ENCODE measurements at places on chromosomes 3 and 15.

- DNase-seq, result no peak
These were observed 210.8 kb downstream of the FMN1 start for GRCh38 chr15:32983679-32984078.

- no peak for DNase-seq
These were observed 100.5 kb downstream of the ATP8B4 start for GRCh38 chr15:50018491-50018890.

DNA sequence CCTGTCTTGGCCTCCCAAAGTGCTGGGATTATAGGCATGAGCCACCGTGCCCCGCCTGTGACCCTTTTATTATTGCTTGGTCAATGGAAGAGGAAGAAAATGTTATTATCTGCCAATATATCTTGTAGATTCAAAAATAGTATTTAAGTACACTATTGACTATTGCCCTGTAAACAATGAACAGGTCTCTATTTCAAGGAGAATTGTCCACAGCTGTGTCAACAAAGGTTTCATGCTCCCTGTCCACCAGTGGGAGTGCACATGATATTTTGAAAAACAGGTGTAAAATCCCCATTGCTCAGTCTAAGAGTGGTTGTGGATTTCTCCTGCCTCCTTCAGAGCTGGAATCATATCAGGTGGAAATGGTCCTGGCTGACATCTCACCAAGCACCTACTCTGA lies 36.5 kb upstream of the IGF1R start:
- no peak for DNase-seq

DNA sequence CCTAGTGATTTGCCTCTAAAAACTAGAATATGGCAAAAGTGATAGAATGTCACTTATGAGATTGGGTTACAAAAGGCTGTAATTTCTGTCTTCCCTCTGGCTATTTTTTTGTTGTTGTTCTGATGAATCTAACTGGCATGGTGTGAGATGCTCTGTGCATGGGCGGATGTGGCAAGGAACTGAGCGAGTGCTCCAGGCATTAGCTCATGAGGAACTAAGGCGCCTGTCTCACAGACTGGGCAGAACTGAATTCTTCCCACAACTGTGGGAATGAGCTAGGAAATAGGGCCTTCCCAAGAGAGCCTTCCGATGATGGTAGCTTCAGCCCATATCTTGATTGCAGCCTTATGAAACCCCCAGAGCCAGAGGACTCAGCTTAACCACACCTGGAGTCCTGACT lies 222.5 kb downstream of the NR2F2 start:
- no peak for DNase-seq

DNA sequence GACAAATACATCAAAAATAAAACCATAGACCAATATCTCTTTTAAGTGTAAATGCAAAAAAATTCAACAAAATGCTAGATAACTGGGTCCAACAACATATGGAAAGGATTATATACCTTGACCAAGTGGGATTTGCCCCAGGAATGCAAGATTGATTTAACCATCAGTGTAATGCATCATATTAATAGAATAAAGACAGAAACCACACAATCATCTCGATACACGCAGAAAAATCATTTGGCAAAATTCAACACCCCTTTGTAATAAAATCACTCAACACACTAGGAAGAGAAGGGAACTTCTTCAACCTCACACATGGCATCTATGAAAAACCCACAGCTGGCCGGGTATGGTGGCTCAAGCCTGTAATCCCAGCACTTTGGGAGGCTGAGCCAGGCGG lies 19.5 kb downstream of the GREM1 start:
- DNase-seq, result no peak

DNA sequence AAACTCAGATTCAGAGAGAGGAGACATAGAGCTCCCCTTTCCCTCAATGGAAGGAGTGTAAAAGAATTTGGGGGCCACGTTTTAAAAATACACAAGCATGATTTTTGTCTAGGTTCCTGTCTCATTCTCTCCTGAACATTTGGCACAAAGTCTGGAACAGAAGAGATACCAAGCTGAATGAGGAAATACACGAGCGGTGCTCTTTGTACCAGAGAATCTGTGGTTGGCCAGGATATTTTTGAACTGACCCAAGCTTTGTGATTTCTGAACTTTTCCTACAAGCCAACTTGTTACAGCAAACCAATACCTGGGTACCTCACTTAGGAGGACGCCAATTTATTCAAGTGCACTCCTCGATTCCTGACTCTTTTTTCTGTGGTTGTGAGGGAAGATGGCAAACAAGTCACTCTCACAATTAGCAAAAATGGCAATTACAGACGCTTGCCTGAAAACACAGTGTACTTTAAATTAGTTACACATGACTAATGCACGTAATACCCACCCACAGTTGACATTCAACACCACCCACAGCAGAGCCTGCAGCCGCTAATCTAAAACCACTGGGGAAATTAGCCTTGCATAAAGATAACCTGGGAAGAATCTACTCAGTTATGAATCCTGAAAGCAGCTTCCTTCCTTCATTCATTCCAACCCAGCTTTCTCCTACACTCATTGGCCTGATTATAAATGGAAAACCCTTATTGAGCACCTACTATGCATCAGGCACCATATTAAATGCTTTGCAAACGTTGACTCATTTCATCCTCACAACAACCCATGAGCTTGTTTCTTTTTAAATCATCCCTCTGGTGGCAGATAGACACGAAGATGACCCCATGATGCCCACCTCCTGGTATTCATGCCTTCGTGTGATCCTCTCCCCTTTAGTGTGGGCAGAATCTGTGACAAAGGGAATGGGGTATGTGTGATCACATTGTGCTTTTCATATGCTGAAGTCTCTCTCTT lies 293.5 kb downstream of the KBTBD8 start:
- DNase-seq, result no peak

DNA sequence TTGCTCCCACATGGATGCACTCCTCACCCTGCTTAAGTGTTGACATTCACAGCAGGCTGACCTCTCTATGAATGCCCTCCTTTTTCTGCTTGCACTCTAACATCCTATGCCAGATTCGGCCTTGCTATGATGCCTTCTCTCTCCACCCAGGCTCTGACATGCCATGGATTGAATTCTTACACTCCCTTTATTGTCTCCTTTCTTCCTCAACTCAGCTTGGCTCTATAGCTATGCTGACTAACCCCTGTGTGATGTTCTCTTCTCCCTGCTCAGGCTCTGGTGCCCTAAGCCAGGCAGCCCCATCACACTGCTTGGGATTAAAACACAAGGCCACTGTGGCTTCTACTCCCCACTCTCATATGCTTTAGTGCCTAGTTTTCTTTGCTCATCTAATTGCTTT lies 563.7 kb downstream of the NSUN3 start:
- DNase-seq, result no peak

Measured in stimulated activated CD8-positive, alpha-beta memory T cell treated with anti-CD3 and anti-CD28 coated beads, Interleukin-12 subunit alpha, Interleukin-12 subunit beta, amount 100 ng/mL, for 4 hours (primary cell).